NCI-H2029 treated with DMSO at 0.1 percent for 48 hours (cell line): ENCODE measurements at places on chromosomes 1 and 21.
A peak's percentile ranks its signal among the peaks of the same experiment; 100 is the strongest.

DNA sequence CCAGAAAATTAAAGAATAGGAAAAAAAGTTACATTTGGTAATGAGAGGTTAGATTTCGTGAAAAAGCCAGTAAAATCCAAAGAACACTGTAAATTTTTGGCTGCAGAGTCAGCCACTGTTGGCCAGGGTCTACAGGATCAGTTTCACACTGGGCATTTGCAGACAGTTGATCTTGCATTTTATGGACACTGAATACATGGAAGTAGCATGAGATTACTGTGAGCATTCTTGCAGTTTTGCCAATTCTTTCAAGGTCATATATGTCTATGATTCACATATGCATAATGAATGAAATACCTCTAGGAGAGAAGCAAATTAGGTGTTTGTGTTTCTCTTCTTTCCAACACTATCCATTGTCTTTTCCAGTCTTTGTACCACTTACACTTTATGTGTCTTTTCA, 200.8 kb upstream of the DPYD start:
- DNase-seq, result no peak

- DNase-seq, result peak; percentile 86
Measured at GRCh38 chr1:51328926-51329325, 1.4 kb downstream of the TTC39A start.

- no peak for DNase-seq
Measured at GRCh38 chr1:227016990-227017389, 76.9 kb downstream of the COQ8A start.

DNA sequence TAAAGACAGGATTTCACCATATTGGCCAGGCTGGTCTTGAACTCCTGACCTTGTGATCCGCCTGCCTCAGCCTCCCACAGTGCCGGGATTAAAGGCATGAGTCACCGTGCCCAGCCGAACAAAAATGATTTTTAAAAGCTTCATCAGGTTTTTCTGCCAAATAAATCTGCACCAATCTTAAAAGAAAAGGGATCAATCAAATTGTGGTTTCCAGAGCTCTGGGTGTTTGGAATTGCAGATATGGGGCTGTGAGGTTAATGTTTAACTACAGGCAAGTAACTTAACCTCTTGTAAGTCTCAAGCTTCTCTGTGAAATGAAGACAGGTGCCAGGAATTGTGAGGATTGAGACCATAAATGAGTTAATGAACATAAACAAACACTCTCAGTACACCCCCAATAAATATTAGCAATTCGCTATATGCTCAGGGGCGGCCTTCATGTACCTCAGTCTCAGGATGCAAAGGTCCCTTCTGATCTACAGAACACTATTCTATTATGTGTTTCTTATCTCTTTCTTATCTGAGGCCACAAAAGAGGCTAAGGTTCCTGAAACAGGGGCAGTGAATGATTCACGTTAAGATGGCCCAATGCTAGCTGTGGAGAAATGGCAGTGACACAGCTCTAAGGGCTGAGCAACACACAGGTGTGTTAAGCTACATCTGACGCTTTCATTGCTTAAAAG, 7.1 kb upstream of the GNPAT start:
- DNase-seq, result no peak

DNA sequence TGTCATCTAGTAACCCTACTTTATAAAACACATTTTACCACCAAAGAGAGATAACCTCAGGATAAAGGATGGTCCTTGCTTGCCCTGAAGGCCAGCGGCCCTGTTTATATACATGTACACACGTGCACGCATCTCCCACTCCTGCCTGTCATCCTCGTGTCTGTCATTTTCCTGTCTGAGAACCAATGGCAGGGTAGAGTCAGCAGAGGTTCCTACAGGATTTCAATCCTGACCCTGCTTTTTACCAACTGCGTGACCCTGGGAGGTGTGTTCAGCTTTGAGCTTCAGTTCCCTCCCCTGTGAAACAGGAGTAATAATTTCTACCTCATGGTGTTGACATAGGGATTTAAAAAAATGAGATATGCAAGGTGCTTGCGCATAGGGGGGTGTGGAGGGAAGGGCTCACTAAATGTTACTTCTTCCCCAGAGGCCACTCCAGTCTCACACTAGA, 12.3 kb upstream of the RASSF5 start:
- DNase-seq, result no peak

DNA sequence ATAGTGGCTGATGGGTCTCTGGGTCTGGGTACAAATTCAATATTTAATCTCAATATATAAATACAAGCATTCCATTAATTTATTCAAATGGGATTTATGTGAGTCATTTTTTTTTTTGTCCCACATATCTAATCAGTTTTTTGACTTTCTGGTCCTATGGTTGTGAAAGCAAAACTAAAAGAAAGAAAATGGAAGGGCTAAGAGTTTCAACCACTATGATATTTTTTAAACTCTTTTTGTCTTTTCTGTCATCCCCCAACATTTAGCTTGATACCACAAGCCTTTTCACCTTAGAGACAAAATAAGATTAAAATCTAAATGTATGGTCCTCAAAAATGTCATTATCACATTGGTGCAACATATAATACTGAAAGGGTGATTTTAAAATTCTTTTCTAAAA, 602.7 kb upstream of the CHRM3 start:
- no peak for DNase-seq

- DNase-seq, result no peak
Measured at GRCh38 chr1:78831731-78832360, 174.7 kb downstream of the ADGRL4 start.

GRCh38 chr1:27773826-27774445, 917 bp downstream of the STX12 start:
- DNase-seq, result no peak

DNA sequence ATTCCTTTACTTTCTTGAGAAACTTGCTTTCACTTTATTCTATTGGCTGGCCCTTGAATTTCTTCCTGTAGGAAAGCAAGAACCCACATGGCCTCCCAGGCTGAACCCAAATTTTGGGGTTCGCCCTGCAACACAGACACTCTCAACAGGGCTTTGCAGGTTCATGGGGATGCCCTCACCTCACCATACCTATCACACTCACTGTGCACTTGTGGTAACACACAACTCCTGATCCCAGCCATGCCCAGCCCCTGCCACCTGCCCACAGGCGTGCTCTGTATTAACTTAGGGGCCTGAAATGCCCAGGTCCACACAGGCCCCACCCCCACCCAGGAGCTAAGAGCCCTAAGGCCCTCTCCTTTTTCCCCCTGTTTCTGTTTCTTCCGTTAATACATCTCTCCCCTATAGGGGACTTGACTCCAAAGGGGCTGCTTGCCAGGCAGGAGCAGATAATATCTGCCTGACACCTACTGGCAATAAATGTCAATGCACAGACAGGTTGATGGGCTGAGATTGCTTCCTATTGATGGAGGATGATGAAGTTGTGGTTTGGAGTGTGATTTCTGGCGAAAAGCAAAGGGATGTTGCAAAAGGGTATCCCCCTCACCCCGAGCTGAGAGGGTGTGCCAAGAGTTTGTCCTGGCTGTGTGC, 171.5 kb downstream of the AJAP1 start:
- DNase-seq, result no peak

- no peak for DNase-seq
Measured at GRCh38 chr1:20440785-20441200, 45.2 kb downstream of the CAMK2N1 start.

DNA sequence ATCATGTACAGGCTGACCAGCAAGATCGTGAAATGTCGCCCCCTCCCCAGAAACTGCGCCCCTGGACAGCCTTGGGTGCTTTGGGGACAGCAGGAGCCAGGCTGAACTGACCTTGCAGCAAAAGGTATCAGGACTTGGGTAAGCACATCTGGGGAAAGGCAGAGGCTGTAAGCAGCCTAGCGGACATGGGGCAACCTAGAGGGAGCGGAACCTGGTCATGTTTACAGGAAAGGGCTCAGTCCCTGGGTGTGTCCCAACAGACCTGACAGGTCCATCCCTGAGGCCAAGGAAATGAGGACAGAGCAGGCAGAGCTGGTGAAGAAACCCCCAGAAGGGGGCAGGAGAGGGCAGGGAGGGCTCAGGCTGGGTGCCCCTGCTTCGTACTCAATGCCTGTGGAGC, 3.1 kb upstream of the S100A8 start:
- no peak for DNase-seq

DNA sequence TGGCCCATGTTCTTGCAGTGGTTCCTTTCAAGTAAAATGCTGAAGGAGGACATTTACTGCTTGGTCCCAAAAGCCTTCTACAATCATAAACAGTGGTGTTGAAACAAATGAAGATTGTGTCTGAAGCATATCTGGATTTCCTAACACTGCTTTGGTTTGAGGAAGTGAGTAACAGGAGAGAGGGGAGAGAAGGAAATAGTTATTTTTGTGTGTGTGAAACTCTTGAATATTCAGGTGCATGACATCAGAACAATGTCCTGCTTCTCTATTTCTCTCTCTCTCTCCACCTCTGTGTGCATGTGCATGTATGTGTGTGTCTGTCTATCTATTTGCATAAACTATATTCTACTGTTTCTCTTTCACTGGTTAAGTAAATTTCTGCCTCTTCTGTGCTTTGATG, 61.4 kb upstream of the TNFSF18 start:
- no peak for DNase-seq
